ENCODE measurements at places on chromosomes 11 and 22.

- DNase-seq = no peak
Measured at GRCh38 chr22:37657590-37658132, 862 bp upstream of the PDXP start.

GRCh38 chr22:25488244-25489020 is 76.0 kb upstream of the GRK3 start:
- DNase-seq = no peak

GRCh38 chr11:69253028-69253427 is 40.9 kb upstream of the MYEOV start:
- no peak for DNase-seq

DNA sequence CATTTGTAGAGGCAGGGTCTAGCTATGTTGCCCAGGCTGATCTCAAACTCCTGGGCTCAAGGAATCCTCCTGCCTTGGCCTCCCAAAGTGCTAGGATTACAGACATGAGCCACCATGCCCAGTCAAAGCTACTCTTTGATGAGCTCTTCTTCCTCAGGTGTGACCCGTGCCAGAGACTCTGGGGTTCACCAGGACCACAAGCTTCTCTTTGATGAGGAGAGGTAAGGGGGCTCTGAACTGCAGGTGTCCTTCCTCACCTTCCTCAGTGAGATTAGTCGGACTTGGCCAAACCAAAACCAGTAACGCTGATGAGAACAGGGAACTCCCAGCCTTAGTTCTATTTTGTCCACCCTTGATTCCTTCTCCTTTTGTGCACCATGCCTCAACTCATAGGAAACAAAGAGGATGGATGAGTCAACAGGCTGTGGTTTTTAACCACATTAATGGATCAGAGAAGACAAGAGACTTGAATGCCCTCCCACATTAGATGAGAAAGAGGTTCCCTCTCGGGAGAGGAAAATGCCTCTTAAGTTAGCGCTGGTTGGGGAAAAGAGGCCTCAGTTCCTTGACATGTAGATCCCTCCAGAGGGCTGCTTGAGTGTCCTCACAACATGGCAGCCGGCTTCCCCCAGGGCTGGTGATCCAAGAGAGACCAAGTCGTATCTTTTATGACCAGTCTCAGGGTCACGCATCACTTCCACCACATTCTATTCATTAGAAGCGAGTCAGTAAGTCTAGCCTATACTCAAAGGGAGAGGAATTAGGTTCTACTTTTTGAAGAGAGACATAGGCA is 25.7 kb upstream of the CTR9 start:
- DNase-seq = no peak

GRCh38 chr11:116371146-116371545 is 401.6 kb downstream of the BUD13 start:
- no peak for DNase-seq

GRCh38 chr11:86918973-86919372 is 36.2 kb downstream of the FZD4 start:
- no peak for DNase-seq

DNA sequence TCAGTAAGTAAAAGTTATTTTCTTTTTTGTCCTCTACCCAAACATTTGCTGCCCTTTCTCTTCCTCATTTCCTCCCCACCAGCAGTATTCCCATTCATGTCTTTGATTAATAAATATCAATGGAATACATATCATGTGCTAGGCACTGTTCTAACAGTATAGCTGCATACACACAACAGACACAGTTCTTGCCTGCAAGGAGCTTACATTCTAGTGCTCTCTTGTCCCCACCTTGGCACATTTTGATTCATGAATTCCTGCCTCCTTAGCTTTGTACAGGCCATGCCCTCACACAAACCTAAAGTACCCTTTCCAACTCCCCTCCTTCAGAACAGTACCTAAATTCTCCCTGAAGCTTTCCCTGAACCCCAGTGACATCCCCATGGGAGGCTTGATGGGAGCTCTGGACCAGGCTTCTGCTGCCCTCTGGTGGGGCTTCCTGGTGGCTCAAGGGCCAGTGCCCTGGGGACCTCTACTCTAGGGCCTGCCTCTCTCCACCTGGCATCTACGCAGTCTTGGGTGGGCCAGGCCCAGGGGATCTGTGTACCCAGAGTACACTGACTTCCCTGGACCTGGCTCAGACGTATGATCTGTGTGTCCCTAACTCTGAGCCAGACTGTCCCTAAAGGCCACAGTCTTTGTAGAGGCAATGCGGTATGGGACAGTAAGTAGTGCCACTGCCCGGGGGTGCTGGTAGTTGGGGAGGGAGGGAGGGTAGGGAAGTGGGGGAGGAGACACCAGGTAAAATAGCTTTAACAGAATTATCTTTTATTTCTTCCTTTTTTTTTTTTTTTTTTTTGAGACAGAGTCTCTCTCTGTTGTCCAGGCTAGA is 14.1 kb downstream of the RPS13 start:
- no peak for DNase-seq

DNA sequence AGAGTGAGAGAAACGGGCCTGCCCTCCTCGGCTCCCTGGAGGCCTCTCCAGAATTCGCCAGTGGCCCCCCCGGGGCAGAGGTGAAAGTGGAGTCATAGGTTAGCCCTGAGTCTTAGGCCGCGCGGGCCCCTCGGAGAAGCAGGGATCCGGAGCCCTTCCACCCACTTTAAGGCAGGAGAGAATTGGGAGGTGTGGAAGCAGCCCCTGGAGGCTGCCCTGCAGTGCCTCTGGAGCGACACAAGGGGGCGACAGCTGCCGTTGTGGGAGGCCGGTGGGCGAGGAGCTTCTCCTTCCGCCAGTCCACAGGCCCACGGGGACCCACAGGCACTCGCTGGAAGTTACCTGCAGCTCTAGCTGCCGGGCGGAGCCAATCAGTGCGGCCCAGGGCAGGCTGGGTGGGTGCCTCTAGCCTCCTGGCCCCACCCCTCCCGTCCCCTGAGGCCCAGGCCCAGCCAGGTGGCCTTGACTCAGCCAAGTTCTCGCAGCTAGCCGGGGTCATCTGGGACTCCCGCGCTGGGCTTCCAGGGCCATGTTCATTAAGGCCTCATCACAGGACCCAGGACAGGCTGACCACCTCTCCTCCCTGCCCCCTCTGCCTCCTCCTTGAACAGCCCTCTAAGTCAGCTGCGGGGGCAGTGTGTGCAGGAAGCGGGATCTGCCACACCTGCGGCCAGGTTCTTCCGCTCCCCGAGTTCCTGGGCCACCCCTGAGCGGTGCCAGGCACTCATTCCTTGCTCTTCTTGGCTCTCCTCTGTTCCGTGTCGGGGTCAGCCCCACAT is 5.0 kb downstream of the DGKZ start:
- DNase-seq = no peak

DNA sequence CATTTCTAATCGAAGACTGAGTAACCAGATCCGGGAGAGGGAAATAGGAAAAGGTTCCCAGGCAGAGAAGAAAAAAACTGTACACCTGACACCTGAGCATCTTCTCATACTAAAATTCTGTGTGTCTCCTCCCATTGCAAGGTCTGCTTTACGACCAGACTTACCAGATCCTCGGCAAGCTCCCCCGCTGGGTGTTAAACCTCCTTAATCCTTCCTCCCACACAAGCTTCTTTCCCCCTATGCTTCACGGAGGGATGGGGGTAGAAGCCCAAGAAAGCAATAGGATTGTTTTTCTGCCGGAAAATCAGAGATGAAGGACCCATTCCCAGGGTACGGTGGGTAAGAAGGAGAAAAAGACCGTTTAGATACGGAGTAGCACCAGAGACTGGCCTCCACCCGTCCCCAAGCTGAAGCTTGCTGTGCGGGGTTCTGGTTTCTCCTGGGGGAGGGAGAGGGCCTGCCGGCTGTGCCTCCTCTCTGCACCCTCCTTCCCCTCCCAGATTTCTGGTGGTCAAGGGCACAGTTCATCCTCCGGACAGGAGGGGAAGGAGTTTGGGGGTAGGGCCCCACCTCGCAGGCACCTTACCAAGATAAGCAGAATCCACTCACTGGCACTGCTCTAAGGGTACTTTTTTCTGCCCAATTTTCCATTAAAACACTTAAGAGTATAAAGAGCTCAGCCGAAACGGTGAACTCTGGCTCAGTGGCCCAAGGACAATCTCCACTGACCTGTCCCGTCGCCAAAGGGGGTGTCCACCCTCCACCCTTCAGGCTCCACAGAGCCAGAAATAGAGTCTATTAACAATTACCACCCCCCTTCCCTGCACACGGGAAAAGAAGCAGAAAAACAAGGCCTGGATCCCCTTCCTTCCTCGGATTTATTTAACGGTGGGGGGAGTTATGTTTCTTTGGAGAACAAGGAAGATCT is 1.2 kb downstream of the TOB2 start:
- no peak for DNase-seq

DNA sequence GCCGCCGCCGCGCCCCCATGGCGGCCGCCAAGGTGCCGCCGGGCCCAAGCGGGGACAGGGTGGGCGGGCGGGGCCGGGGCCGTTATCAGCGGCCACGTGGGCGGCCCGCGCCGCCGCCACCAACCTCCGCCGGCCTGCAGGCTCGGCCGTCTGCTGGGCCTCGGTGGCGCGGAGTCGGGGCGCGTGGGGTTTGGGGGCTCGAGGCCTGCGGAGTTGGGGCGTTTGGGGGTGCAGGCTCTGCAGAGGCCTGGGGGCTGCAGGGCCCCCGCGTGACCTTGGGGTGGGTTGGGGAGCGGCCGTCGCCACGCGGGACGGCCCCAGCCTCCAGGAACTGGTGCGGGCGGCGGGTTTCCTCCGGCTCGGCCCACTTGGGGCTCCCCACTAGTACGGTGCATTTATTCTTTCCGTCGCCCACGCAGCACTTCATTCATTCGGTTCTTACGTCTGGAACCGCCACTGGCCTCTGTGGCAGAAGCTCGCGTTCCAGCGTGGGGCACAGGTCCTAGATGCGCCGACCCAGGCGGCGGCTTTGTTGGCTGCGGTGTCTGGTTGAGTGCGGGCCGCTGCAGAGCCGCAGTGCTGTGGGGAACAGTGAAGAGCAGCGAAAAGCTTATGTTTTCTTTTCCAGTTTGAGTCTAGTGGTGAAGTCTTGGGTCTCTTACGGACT is 740 bp upstream of the TRMT2A start:
- no peak for DNase-seq

DNA sequence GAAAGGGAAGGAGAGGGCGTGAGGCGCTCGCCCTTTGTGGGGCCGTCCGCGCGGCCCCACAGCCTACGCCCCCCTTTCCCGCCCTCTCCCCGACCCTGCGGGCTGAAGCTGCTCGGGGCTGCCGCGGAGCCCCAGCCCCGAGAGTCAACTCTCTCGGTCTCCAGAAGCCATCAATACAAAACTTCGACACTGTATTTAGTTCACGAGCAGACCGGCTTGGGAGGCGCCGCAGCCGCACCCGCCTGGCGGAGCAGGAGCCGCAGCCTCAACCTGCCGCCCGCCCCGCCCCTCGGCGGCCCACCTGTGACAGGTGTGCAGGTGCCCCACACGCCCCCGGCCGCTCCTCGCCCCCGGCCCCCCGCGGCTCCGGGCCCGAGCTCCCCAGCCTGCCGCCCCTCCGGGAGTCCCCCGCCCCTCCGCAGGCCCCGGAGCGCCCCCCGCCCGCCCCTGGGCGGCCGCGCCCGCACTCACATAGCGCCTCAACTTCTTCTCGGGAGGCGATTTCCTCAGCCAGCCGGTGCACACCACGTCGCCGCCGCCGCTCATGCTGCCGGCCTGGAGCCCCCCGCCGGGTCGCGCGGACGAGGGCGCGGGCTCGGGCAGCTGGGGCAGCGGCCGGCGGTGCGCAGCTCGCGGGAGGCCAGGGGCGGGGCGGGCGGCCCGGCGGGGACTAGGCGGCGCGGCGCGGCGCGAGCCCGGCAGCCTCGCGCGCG is at the start of gene GAB2:
Gene GAB2, minus strand, starts transcription at position 646 of the 713 bp plus-strand sequence. Its CDS starts 100 bp downstream, at position 546.
- DNase-seq = no peak

All from cerebellar nuclear complex (tissue), 1 donor.